ENCODE measurements at places on chromosomes 13 and 19.

- no peak overlapping the region for H3K4me3 ChIP-seq
- peaks cover 4% of the 10 kb centered on the region for H3K4me1 ChIP-seq
- H3K27ac ChIP-seq = no peak overlapping the region
- H3K27me3 ChIP-seq = peaks cover 6% of the 10 kb centered on the region
- no peak for DNase-seq
Measured at GRCh38 chr19:41537789-41538188, 38.2 kb upstream of the CEACAM21 start.

- H3K4me1 ChIP-seq = no peaks in the 10 kb centered on the region
- H3K27ac ChIP-seq = no peak overlapping the region
- no peak for DNase-seq
- no peak overlapping the region for H3K4me3 ChIP-seq
Measured at GRCh38 chr19:34165295-34165738, 7.0 kb upstream of the LSM14A start.

DNA sequence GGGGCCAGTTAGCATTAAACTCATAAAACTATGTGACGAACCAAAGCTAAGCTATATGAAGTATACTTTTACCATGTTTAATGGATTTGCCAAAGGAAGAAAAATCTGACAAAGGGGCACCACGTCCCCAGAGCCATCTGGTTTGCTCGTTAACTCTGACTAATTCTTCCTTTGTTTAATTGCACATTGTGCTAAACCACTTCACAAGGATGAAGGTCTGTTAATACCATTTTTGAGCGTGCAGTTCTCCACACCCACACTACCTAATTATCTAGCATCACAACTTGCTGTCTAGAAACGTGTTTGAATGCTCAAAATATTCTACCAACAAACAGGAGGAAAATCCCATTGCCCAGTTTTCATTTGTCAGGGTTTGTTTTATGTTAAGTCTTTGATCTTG lies 74.8 kb downstream of the COL4A1 start:
- H3K4me1 ChIP-seq = peaks cover 29% of the 10 kb centered on the region
- no peaks in the 10 kb centered on the region for H3K36me3 ChIP-seq
- H3K4me3 ChIP-seq = no peak overlapping the region
- H3K27ac ChIP-seq = peak overlapping the region; percentile 65

GRCh38 chr19:5975388-5975728 lies 2.6 kb downstream of the RANBP3 start:
- no peak overlapping the region for H3K4me3 ChIP-seq
- no peak for DNase-seq
- H3K27me3 ChIP-seq = no peaks in the 10 kb centered on the region
- no peak overlapping the region for H3K27ac ChIP-seq
- H3K4me1 ChIP-seq = peaks cover 37% of the 10 kb centered on the region

- H3K27me3 ChIP-seq = no peaks in the 10 kb centered on the region
- DNase-seq = no peak
- H3K36me3 ChIP-seq = no peaks in the 10 kb centered on the region
- no peak overlapping the region for H3K27ac ChIP-seq
- no peak overlapping the region for H3K4me3 ChIP-seq
Measured at GRCh38 chr13:97849305-97849704, 104.2 kb upstream of the IPO5 start.
